Esophagus muscularis mucosa (tissue), 4 donors: ENCODE measurements at places on chromosomes 16 and 17. TPM values are rescaled to one million over a fixed set of nuclear protein-coding genes. Genes with fewer than 3 reads are reported as not detected.

- DNase-seq = no peak
These were observed 321.9 kb upstream of the PMFBP1 start for GRCh38 chr16:72493716-72494415.

C17orf67 gene
- total RNA-seq = 0.83 TPM

CA7 gene
- total RNA-seq = 0.33 TPM

CLEC18B gene
- total RNA-seq = not detected

DNA sequence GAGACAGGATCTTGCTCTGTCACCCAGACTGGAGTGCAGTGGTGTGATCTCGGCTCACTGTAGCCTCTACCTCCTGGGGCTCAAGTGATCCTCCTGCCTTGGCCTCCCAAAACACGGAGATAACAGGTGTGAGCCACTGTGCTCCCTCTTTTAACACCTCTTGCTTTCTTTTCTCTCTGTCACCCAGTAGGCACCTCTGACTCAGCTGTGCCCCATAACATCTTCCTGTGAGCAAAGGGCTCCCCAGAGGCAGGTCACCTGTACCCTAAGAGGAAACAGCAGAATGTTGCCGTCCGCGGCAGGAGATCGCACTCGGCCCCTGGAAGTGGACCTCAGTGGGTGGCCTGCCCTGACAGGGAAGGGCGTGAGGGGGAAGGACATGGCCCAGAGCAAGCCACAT, 918 bp upstream of the NLRC3 start:
- no peak for DNase-seq

GRCh38 chr17:76051561-76051960, 20.8 kb downstream of the SRP68 start:
- no peak for DNase-seq

PYY gene
- not detected for total RNA-seq
